Mammary epithelial cell (primary cell): ENCODE measurements at places on chromosomes 3 and 15. TPM values are rescaled to one million over a fixed set of nuclear protein-coding genes. Genes with fewer than 3 reads are reported as not detected.

DNA sequence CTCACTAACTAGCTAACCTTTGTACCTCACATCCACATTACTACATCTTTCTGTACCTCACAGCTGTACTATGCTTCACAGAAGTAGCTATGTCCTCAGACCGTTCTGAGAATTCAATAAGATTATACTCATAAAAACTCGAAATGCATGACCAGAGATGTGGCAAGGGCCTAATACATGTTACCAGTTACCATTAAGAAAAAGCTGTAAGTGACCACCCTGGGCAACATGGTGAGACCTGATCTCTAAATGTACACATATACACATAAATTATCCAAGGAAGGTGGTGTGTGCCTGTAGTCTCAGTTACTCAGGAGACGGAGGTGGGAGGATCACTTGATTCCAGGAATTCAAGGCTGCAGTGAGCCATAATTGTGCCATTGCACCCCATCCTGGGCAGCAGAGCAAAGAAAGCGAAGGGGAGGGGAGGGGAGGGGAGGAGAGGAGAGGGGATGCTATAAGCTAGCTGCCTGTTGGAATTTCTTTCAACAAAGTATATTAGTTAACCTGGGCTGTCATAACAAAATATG, 482.6 kb upstream of the ZNF717 start:
- DNase-seq, result no peak

DNA sequence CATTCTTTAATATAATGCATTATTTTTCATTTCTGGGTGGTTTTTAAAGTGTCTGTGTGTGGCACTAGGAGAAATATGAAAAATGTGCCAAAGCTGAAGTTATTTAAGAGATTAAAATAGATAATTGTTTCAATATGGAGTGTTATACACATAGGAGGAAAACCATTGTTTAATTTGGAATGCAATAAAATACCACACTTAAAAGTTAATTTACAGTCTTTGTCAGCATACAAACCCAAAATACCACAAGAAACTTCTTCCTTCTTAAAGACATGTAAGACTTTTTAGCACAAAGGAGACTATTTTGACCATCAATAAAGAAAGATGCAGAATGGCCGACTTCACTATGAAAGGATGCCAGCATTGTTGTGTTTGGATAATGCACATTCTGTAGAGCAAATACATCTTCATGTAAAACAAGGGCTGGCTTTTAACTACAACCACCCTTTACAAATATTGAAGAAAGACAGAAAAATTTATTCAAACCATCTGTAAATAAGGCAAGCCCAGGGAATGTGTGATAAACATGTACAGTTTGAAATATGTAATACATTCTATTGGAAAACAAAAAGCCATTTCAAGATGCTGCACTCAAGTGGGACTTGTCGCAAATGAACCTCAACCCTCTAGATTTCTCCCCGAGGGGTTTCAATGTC, 1146.6 kb downstream of the ROBO1 start:
- DNase-seq, result no peak

MAGEL2 gene
- not detected for polyA plus RNA-seq

DNA sequence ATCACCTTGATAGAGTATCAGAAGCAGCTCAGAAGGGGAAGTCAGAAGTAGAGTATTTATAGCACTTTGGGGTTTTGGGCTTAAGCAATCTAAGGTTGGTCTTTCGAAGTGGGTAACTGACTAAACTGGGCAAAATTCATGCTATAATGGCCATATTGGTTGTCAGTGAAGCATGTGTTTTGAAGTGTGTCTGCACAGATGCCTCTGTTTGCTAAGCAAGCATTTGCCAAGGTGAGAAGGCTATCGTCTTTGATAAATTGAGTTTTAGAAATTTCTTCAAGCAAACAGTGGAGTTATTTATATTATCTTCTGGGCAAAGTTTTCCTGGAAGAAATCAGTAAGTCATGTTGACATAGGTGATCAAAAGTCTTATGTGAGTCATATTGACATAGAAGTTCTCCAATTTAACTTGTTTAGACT, 412.8 kb upstream of the TGFBR2 start:
- DNase-seq, result no peak

EOMES gene
- 2.3 TPM for polyA plus RNA-seq

DNA sequence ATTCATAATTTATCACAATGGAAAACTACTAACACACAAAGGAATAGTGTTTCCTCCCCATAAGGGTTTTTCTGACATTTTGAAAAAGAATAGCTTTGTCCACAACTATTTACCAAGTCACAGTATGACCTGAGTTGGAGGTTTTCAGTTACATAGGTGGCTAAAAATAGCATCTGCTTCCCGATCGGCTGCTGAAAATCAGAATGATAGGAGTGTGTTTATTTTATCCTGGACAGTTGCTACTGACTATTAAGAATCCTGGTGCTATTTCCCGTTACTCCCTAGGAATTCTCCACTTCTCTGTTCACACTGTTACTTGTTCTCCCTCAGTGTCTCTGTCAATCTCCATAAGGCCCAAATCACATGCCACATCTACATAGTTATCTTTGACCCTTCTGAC, 353.9 kb upstream of the RARB start:
- DNase-seq, result no peak

DNA sequence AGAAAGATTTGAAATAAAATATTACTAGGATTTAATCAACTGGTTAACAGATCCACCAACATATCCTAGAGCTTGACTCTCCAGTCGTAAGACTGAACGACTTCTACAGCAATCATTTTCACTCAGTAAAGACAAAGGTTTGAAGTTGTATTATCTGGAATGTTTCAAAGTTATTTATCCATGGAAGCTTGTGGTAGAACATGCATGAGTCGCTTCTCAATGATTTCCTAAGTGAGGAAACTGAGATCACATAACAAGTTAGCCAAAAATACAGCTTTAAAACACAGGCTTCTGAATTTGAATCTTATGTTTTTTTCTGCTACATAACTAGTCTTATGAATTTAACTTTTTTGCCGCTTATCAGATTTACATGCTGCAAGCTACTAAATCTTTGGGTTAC, 241.8 kb downstream of the FOXP1 start:
- DNase-seq, result peak; percentile 36

DNA sequence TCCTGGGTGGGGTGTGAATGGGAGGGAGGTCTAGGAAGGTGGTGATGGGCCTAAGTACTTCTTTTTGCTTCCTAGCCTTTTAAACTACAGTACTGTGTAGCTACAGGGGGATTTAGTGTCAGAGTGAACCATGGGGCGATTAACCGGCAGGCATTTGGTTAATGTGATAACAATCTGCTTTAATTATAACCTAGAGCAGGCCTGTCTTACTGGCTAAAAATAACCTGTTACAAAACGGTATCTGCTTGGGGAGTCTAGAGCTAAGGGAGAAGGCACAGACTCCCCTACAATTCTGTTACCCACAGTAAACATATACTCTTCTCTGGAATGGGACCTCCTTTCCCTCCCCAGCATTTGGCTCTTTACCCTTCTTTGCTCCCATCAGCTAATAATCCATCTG, 85.4 kb downstream of the RBPMS2 start:
- DNase-seq, result no peak

DNA sequence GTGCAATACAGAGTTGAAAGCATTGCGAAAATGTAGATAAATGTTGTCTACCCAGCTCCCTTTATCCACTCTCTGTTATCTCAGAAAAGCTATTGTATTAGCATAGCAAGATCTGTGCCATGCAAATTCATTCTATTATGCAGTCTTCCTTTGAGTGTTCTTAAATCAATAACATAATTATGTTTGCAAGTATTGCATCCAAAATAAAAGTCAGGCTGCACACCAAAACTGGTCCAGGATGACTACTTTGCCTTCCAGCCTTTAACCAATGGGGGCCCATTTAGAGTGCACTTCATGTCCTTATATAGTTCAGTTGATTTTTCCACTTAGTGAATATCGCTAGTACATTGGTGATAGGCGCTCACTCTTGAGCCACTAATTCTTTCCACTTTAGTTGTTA, 107.4 kb upstream of the MLF1 start:
- DNase-seq, result no peak

IP6K1 gene
- 30.2 TPM for polyA plus RNA-seq

NCEH1 gene
- 22.7 TPM for polyA plus RNA-seq

DNA sequence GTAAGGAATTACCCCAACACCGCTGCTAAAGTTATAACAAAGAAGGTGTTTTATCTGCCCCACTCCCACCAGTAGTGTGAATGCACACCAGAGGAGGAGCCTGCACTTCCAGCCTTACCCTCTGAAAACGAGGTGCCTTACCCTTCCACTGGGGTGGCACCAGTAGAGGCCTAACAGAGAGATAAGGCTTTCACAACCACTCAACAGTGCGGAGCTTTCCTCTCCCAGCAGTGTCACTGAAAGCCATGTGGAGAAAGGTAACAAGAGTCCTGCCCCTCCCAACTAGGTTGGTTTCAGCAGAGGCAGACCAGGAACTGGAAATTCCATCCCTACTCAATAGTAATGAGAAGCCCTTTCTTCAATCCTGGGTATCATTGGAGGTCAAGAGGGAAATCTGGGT, 539.2 kb downstream of the VGLL3 start:
- no peak for DNase-seq

DNA sequence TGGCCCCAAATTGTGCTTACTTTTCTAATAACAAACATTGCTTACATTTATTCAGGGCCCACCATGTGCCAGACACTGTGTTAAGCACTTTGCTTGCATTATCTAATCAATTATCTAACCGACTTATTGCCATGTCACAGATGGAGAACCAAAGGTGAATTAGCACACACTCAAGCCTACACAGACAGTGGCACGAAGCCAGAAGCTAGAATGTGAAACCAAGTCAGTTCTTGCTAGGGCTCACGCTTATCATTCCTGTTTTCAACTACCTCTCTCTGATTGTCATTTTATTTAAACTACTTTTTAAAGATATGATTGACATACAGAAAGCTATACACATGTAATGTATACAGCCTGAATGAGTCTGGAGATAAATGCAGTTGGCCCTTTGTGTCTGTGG, 215.7 kb upstream of the CFAP20DC start:
- no peak for DNase-seq

DNA sequence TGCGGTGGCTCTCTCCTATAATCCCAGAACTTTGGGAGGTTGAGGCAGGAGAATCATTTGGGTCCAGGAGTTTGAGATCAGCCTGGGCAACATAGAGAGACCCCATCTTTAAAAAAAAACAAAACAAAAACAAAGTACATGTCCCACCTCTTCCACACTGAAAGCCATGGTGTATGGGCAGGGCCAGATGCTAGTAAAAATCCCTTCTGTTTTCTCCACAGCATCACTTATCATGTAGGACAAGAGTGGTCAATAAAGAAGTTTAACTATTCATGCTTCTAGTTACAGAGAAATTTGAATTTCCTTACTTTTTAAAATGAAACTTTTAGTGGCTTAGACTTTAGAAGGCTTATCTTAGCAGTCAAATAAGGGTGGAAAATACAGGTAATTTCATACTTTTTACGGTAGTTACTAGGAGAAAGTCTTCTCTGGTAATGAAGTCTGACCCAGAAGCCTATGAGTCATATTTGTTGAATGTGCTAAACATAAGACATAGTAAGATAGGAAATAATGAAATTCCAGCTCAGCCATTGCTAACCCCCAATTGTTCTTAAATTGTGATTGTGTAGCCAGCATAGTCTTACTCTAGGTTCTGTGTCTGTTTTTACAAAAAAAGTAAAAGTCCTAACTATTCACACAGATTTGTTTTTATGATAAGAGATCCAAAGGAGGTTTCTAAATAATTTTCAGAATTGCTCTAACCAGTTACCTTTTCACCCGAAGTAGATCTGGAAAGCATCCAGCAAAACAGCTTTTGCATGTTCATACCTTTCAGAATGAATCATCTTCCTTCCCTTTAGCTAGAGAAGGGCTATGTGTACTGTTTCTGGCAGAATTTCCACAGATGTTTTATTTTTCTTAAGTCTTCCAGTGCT, 16.4 kb upstream of the ZNF609 start:
- DNase-seq, result peak; percentile 87

GRCh38 chr15:81222007-81222406, 25.3 kb downstream of the IL16 start:
- no peak for DNase-seq

DNA sequence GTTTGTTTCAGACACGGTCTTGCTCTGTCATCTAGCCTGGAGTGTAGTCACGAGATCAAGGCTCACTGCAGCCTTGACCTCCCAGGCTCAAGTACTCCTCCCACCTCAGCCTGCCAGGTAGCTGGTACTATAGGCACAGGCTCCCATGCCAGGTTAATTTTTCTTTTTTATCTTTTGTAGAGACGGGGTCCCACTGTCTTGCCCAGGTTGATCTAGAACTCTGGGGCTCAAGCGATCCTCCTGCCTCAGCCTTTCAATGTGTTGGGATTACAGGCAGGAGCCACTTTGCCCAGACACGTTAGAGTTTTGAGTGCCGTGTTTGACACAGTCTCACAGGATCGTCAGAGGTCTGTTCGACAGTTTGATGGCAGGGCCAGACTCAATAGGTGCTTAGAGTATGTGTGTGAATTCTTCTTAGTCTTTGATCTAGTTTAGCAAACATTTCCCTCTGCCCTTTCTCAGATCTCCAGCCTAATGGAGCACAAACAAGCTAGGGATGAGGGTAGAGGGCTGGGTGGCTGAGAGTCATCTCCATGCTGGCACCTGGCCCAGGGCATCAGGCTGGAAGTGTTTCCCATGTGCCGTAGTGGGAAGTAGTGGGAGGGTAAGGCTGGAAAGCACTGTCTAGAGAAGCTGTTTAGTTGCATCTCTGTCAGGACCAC, 66.1 kb upstream of the DLG1 start:
- no peak for DNase-seq

DNAH12 gene
- 0.02 TPM for polyA plus RNA-seq

DNA sequence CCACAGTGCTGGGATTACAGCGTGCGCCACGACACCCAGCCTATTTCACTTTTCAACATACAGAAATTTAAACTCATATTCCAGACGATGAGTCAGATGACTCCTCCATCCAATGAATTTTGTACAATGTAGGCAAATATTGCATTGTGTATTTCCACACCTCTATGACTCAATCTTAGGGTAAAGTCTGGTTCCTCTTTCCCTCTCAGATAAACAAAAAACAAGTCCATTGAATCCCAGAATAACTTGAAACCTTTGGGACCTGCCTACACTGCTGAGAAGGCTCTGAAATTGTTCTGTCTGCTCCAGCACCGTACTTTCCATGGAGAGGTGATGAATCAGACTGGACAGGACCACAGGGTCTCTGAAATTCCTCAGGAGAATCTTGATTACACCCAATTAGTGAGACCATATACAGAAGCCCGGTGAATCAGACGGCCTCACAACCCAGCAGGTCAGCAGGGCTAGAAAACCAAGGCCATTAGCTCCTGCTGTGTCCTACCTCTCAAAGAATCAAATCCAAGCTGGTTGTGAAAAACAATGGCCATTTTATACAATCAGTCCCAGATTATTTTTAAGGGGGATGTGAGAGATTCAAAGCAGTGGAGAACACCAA, 112.6 kb downstream of the ERC2 start:
- peak; percentile 22 for DNase-seq

DNA sequence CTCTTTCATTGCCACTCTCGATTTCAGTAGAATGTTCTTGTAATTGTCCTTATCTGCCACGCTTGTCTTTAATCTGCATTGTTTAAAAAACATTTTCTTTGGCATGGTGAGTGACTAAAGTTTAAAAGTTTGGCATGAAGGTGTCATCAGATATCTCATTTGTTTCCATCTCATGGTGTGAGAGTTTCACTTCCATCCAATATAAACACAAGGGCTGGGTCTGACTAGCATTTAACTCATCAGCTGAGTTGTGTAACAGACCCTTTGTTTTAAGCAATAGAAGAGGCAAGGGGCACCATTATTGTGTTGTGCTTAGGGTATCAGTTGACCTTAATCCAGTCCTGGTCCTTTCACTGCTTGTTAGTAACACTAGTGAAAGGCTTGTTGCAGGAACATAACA, 49.9 kb upstream of the IL12A start:
- peak; percentile 56 for DNase-seq

NMB gene
- polyA plus RNA-seq, result 4.0 TPM

GRCh38 chr3:16181361-16181760, 6.9 kb downstream of the GALNT15 start:
- DNase-seq, result no peak
